Naive thymus-derived CD8-positive, alpha-beta T cell (primary cell): ENCODE measurements at places on chromosomes 16 and 17. TPM values are rescaled to one million over a fixed set of nuclear protein-coding genes. Genes with fewer than 3 reads are reported as not detected.

CES1 gene
- not detected for total RNA-seq

RHBDL3 gene
- not detected for total RNA-seq

KAT2A gene
- total RNA-seq: 73.3 TPM

TP53TG3 gene
- total RNA-seq: not detected

MMP28 gene
- 15.2 TPM for total RNA-seq

RGS9 gene
- total RNA-seq: 0.49 TPM

CCL23 gene
- not detected for total RNA-seq
